ENCODE measurements at places on chromosomes 3 and 15.

DNA sequence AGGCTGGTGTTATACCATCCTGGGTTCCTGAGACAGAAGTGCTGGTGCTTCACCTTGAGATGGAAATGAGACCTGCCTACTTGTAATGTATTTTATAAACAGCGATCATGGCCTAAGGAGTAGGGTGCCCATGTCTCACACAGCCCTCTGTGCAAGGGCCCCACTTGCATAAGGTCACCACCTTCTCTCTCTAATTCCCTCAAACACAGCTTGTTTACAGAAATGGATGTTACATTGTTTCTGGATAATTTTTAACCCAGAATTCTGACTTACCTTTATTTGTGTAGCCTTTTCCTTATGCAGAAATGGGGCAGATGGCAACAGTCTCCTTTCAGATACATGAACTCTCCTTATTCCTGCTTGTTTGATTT lies 95.1 kb upstream of the UMPS start:
- no peak for DNase-seq

- no peak for DNase-seq
Measured at GRCh38 chr3:21140785-21141184, 610.2 kb downstream of the ZNF385D start.

- no peak for DNase-seq
Measured at GRCh38 chr3:25493246-25493645, 65.2 kb downstream of the RARB start.

DNA sequence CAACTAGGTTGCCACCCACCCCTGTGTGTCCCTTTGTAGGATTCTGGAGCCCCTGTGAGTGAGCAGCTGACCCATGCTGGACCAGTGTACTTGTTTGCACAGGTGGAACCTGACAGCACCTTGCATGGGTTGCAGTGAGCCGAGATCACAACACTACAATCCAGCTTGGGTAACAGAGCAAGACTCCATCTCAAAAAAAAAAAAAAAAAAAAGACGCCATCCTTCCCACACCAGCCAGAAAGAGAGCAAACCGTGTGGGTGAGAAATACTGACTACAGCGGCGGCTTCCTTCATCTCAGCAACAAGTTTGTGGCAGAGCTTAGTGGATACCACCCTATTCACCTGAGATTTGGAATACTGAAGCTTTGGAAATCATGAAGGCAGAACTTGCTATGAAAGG lies 746 bp upstream of the CD80 start:
- no peak for DNase-seq

DNA sequence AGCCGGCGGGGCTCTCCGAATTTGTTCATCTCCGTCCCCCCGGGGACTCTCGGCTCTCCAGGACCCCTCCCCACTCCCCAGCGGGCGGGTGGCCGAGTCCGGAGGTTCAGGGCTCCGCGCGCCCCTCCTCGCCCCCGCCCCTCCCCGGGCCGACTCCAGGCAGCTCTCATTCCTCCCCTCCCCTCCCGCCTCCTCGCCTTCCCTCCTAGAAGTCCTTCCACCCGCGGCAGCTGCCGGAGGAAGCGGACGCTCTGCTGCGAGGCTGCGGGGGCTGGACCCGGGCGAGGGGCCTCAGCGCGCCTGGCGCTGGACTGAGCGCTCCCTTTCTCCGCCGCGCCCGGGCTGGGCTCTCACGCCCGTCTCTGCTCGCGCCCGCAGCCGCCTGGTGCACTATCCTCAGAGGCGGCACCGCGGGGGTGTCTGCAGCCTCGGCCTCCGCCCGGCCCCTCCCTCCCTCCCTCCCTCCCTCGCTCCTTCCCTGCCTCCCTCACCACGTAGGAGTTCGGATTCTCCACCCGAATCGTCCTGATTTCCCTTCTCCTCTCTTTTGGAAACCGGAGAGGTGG lies at the start of gene ROBO2:
Gene ROBO2 (plus strand): TSS at position 494 of the 566 bp plus-strand sequence. CDS start 687 bp downstream, outside the sequence.
- no peak for DNase-seq

DNA sequence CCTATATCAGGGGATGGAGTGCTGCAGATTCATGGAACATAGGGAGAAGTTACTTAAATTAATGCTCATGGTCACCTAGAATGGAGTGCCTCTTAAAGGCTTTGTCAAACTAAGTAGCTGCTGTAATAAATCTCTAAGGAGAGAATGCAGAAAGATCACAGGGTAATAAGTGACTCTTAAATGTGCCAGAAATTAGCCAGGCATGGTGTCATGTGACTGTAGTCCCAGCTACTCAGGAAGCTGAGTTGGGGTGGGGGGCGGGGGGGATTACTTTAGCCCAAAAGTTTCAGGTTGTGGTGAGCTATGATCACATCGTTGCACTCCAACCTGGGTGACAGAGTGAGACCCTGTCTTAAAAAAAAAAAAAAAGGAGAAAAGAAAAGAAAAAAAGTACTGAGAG lies 90.9 kb upstream of the ASB14 start:
- no peak for DNase-seq

- no peak for DNase-seq
Measured at GRCh38 chr3:65806600-65806999, 232.1 kb downstream of the MAGI1 start.

DNA sequence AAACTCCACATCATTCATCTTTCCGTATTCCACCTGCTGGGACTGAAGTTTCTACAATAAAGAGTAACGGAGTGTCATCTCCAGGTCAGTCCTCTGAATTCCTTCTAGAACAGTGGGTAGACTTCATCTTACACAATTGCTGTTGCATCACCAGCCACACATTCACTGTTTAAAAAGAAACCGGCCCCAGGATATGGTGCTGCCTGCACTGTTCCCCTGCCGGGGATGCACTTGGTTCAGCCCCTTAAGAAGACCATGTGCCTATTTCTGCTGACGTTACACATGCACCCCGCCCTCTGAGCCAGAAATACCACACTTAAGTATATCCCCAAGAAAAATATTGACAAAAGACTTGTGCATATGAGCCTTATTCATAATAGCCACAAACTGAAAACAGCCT lies 233.4 kb downstream of the FEZF2 start:
- DNase-seq = no peak

DNA sequence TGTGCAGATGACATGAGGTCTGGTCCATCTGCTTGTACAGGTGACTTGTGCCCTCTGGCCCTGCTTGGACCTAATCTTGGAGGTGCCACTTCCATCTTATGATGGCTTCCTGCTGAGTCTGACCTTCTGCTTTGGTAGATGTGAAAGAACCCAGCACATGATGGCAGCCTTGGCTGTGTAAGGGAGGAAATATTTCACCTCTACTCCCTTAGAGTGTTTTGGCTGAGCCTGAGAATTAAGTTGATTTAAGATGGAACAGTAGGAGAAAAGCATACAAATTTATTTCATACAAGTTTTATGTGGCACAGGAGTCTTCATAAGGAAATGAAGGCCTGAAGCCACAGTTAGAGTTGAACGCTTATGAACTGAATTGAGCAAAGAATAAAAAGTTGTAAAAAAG lies 27.6 kb upstream of the CDCP1 start:
- DNase-seq = no peak

- no peak for DNase-seq
Measured at GRCh38 chr15:31150732-31151231, 49.3 kb upstream of the TRPM1 start.

GRCh38 chr3:142523921-142524566 lies 54.5 kb downstream of the ATR start:
- DNase-seq = no peak

DNA sequence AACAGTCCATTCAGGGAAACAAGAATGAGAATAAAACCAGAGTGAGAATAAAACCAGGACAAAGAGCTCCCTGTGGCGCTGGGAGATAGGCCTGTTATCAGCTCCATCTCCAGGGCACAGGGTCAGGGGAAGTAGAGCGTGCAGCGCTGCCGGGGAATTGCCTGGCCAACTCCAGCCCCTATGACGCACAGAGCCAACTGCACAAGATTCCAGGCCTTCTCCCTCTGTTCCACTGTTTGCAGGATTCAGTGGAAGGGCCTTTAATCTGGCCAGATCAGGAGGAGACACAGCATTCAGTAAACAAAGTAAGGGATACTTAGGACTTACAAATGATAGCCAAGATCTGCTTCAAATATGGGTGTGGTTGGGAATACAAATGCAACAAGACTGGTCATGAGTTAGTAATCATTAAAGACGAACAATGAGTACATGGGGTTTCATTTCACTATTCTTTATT lies 49.4 kb downstream of the ITGB5 start:
- no peak for DNase-seq

GRCh38 chr3:157816296-157816695 lies 289.9 kb downstream of the SHOX2 start:
- no peak for DNase-seq

DNA sequence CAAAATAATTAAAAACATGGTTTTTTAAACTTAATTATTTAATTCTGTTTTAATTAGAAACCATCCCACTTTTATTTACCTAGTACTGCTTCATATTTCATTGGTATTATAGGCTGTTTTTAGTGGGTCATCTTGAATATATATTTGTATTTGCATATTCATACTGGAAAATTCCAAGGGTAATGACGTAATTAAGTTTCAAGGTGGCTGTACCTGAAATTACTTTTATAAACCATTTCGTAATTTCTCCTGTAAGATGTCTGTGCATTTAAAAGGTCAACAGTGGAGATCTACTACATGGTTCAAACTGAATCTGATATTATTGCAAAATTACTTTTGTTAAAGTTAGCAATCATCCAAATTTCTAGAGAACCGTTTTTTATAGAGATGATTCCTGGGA lies 133.8 kb upstream of the NAALADL2 start:
- DNase-seq = no peak

DNA sequence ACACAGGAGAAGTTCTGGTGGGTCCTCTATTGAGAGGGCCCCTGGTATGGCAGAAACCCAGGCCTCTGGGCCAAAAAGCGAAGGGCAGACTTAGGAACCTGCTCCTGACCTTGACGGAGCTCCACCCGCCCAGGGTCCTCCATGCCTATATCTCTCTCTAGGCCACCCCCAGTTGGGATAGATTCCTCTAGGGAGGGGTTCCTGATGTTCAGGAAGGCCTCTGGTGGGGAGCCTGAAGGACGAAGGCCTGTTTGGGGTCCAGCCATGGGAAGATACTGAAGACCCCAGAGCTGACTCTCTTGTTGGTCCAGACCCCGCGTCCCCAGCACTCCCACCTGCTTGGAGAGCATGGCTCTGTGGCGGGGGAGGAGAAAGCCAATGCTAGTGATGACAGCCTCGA lies 104.2 kb downstream of the CORO2B start:
- no peak for DNase-seq

DNA sequence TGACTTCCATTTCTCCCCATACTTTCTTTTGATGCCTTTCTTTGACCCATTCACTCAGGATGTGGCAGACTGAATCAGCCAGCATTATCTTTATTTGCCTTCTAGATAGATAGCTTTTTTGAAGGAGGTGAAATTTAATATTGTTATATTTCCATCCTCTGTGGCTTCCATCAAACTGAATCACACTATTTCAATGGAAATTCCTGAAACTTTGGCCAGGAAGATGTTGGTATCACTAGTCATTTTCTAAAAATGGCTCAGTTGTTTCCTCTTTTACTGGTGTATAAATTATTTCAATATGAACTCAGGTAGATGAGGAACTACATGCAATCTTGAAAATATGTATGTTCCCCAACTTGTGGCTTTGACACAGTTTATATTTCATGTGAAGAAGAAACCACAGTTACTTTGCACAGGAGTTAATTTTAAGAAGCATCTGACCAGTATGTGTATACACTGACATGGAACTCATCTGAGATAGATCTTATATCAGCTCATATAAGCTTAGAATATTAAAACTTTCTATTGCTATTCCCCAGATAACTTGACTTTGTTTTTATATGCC lies 248.3 kb downstream of the CGGBP1 start:
- no peak for DNase-seq

- DNase-seq = no peak
Measured at GRCh38 chr3:115022835-115023398, 124.2 kb downstream of the ZBTB20 start.

- DNase-seq = peak; percentile 91
Measured at GRCh38 chr3:21795152-21795837, 44.3 kb upstream of the ZNF385D start.

DNA sequence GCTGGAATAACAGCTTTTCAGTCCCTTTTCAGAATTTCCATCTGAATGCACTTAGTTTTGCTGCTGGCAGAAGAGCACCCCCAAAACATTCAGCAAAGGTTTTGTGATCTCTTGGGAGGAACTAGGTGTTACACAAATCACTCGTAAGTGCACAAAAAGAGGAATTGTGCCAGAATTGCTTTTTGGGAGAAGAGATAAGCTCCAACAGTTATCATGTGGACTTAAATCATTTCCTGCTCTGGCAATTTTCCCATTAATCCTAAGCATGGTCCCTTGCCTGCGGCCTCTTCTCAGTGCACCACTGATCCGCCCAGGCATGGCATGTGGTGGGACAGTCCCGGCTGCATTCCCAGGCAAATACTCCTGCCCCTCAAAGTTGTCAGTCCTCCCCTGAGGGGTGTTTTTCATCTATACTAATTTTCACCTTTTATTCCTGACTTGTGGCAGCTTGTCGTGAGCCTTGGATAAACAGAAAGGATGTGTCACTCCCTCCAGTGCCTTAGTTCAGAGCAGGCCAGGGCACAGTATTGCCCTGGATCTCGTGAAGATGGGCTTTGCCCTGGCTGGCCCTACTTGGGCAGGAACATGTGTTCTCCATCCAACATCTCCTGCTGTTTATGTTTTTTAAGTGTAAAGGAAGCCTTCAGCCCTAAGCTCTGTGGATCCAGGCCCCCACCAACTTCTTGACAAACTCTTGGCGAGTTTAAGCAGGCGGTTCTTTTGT lies 44.6 kb upstream of the VILL start:
- no peak for DNase-seq

- peak; percentile 36 for DNase-seq
Measured at GRCh38 chr3:112519424-112520001, 20.2 kb upstream of the BTLA start.

DNA sequence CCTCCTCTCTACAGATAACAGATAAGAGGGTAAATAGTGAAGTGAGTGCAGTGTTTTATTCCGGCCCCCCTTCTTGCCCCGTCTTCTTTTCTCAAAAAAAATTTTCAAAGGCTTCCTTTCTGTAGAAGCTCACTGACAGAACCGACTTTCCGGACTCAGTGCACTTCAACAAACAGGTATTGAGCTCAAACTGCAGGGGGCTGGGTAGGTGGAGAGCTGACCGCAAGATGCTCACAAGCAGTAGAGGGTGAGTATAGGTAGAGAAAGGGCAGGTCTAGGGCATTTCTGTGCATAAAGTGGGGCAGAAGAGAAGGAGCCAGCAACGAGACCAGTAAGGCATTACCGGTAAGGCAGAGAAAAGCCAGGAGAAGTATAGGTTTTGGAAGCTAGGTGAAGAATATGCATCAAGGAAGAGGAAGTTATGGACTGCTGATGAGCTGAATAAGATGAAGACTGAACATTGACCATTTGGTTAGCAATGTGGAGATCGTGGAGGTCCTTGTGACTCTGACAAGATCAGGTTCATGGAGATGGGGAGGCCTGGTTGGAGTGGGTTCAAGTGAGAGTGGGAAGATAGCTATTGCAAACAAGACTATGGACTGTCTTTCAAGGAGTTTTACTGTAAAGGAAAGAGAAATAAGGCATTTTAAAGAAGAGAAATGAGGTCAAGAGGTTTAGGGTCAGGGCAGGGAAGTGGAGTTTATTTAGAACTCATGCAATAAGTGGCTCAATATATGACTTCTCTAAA lies 97.4 kb downstream of the ST6GAL1 start:
- DNase-seq = no peak

- DNase-seq = no peak
Measured at GRCh38 chr3:72791161-72791560, 57.1 kb downstream of the SHQ1 start.

- DNase-seq = no peak
Measured at GRCh38 chr3:101687142-101687931, 819 bp upstream of the RPL24 start.
